Placental epithelial cell (primary cell): ENCODE measurements at places on chromosomes 12 and 14. TPM values are rescaled to one million over a fixed set of nuclear protein-coding genes. Genes with fewer than 3 reads are reported as not detected.

C12orf50 gene
- 0.39 TPM in 1 of 2 replicates, not detected in the other for total RNA-seq

DDX55 gene
- total RNA-seq: 10.2 and 15.3 TPM in 2 replicates

IAPP gene
- total RNA-seq: not detected in 2 replicates

AQP2 gene
- total RNA-seq: not detected in 2 replicates

AQP6 gene
- not detected in 2 replicates for total RNA-seq

SVOP gene
- not detected in 2 replicates for total RNA-seq

ACOT6 gene
- total RNA-seq: 0.39 TPM in 1 of 2 replicates, not detected in the other

NPFF gene
- total RNA-seq: not detected in 2 replicates

SOS2 gene
- total RNA-seq: 32.1 and 42.0 TPM in 2 replicates

SIX6 gene
- not detected in 2 replicates for total RNA-seq

RPGRIP1 gene
- not detected in 2 replicates for total RNA-seq

TAS2R7 gene
- 0.39 TPM in 1 of 2 replicates, not detected in the other for total RNA-seq

CAPZA3 gene
- total RNA-seq: 0.79 TPM in 1 of 2 replicates, not detected in the other

GRIP1 gene
- 2.1 and 4.7 TPM in 2 replicates for total RNA-seq

KRT80 gene
- total RNA-seq: 0.22 TPM in 1 of 2 replicates, not detected in the other

CLEC1B gene
- total RNA-seq: under 0.01 and 0.33 TPM in 2 replicates

CBLN3 gene
- 0.87 and 2.4 TPM in 2 replicates for total RNA-seq

FLVCR2 gene
- 4.7 and 14.3 TPM in 2 replicates for total RNA-seq

PZP gene
- total RNA-seq: not detected in 2 replicates

FOXG1 gene
- under 0.01 TPM in 1 of 2 replicates, not detected in the other for total RNA-seq

FBXO33 gene
- total RNA-seq: 11.8 and 15.6 TPM in 2 replicates

CFAP54 gene
- total RNA-seq: under 0.01 and 0.43 TPM in 2 replicates

POTEG gene
- not detected in 2 replicates for total RNA-seq

GIT2 gene
- 29.4 and 33.3 TPM in 2 replicates for total RNA-seq

BCL11B gene
- 1.4 and 2.0 TPM in 2 replicates for total RNA-seq

CDC42BPB gene
- 85.7 and 101 TPM in 2 replicates for total RNA-seq

SLCO1B3 gene
- total RNA-seq: not detected in 2 replicates

RTL1 gene
- not detected in 2 replicates for total RNA-seq

TPH2 gene
- not detected in 2 replicates for total RNA-seq
